ENCODE measurements at places on chromosomes 6 and 20.

DNA sequence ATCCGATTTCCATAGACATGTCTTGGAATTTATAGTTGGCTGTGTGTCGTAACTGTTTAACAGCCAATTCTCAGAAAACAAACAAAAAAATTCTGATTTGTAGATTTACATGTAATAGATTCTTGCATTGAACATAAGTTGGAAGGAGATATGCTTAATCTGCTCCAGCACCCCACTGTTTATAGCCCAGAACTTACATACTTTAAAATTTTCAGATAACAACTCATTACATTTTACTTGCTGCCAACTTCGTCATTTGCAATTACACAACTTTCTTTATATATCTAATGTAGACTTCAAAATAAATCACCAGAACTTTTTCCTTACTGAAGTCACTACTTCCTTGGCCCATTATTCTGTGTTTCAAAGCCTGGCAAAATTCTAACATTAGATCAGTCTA, 472.3 kb upstream of the EYS start:
- no peak for DNase-seq

GRCh38 chr6:22940581-22941290, 371.4 kb downstream of the HDGFL1 start:
- no peak for DNase-seq

GRCh38 chr6:39992861-39993622, 58.8 kb upstream of the MOCS1 start:
- no peak for DNase-seq

DNA sequence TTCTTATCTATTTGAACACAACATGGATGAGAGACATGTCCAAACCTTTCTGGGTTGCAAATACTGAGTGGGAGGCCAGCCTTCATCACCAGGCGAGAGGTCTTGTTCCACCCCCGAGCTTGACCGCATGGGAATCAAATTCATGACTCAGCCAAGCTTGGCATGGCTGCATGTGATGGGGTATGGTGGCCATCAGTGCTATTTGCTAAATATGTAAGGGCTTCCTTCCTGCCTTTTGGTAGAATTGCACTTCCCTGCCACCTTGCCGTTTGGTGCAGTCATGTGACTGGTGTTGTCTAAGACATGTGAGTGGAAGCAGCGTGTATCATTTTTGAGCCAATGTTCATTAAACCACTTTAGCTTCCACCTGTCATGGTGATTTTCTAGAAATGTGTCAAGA, 508.9 kb upstream of the SULF2 start:
- DNase-seq, result no peak

DNA sequence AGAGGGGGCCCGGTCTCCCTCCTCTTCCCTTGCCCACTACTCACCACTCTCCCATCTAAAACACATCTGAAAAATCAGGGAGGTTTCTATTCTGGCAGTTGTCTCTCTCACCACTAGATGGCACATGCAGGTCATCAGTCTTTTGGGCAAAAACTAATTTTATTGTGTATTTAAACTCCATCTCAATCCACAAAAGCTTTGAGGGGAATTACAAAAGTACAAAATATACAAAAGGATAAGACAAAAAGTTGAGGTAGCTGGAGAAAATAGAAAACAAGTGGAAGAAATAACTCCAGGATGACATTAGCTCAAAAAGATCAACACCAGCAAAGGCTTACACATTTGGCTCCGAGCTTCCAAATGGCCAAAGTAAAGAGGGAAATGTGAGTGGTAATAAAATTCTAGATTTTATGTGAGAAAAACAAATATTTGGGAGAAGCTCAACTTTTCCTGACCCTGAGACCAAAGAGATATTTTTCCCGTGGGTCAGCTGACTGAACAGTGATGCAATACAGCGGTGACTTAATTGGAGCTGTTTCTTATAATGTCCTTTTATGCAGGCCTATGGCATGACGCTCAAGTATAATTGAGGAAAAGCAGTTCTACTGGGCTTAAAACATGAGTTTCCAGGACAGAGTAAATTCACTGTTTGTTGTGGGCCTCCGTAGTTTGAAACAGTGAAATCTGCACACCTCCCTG, 79.8 kb upstream of the CHD6 start:
- DNase-seq, result peak; percentile 15

GRCh38 chr20:48455651-48456365, 372.0 kb downstream of the PREX1 start:
- DNase-seq, result no peak

GRCh38 chr6:1029141-1029540, 282.8 kb upstream of the FOXQ1 start:
- DNase-seq, result no peak

GRCh38 chr6:43223175-43223574, 6.1 kb downstream of the DNPH1 start:
- DNase-seq, result no peak

GRCh38 chr6:64811119-64811518, 895.9 kb downstream of the EYS start:
- no peak for DNase-seq

DNA sequence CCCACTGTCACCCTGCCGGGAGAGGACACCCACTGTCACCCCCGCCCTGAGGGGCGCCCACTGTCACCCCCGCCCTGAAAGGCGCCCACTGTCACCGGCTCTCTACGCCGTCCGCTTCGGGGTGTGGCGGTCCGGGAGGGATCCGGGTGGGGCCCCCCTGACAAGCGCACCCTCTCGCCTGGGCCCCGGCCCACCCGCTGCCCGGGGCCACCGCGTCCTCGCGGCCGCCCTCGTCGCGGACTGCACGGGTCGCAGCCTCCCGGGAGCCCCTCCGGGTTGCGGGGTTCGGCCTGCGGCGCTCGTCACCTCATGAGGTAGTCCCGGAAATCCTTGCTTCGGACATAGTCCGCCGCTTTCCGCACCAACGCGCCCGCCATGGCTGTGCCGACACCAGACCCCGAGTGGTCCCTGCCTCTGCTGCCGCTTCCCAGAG, 224 bp downstream of the MPC1 start:
- no peak for DNase-seq
